ENCODE measurements at places on chromosomes 13 and 19. TPM values are rescaled to one million over a fixed set of nuclear protein-coding genes. Genes with fewer than 3 reads are reported as not detected.

Gene GJB6
- total RNA-seq = 9.0 TPM

Gene SLC5A5
- total RNA-seq = 1.0 TPM

Gene NECTIN2
- total RNA-seq = 0.36 TPM

Gene RASAL3
- total RNA-seq = 109 TPM

Gene C1QTNF9B
- total RNA-seq = not detected

Gene GZMM
- total RNA-seq = 46.8 TPM

Gene C2CD4C
- not detected for total RNA-seq

Gene KLK15
- total RNA-seq = not detected

Gene F10
- not detected for total RNA-seq

Gene ZNF829
- 6.3 TPM for total RNA-seq

Gene BRME1
- total RNA-seq = 6.9 TPM

Gene NLRP5
- total RNA-seq = not detected

Gene RB1
- 36.9 TPM for total RNA-seq

Gene HNRNPL
- 677 TPM for total RNA-seq

Gene CERS1
- total RNA-seq = 0.08 TPM

Gene NCR1
- total RNA-seq = 0.44 TPM

Gene ANGPTL8
- not detected for total RNA-seq

Gene RNF17
- total RNA-seq = not detected

Gene COX7A1
- total RNA-seq = not detected

Gene LRRC8E
- total RNA-seq = not detected

Gene FCAR
- total RNA-seq = not detected

Gene MADCAM1
- 0.23 TPM for total RNA-seq

Gene CBLC
- not detected for total RNA-seq

Gene PRTN3
- not detected for total RNA-seq
